D341Med (cell line): ENCODE measurements at places on chromosomes 1 and 21.

DNA sequence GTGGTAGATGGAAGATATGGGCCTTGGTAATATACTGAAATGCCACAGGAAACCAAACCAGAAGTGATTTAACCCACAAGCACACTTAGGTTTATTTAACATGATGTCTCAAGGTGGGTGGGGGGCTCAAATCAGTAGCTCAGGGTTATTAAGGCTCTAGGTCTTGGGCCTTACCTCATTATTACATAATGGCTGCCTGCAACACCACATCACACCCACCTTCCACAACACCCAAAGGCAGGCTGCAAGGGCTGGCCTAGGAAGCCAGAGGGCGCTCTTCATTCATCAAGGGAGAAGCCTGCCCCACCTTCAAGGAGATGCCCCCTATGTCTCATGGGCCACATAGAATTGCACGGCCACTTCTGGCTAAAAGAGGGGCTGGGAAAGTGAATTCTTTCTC lies 6.0 kb downstream of the TFF1 start:
- no peak for DNase-seq

DNA sequence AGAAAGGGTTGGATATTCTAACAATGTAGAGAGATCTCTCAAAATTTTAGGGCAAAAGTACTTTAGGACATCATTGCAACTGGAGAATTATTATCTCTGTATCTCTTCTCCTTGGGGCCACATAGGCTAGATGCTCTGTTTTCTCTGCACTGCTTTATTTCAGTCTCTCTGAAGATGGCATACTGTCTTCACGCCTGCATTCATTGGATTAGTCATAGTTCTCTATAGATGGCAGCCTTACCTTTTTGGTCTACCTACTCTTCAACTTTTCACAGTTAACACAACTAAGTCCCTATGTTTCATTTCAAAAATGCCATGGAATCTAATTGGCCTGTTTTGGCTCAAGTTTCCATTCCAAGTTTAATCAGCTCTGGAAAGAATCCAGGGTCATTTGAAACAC lies 1623.3 kb upstream of the B3GALT2 start:
- no peak for DNase-seq

DNA sequence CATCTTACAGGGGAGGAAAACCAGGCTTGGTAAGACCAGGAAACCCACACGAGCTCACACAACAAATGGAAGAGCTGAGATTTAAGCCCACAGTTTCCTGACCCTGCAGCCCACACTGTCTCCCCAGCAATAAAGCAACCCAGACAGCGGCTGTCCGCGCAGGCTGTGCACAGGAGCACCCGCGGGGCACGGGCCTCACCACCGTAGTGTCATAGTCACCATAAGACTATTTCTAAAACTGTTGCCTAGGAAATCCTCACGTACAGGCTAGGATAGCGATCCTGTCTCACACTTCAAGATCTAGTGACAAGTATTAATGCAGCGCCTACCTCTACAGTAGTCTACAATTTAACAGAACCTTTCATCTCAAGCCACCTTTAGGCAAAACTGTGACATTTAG lies 54.0 kb upstream of the SYT6 start:
- DNase-seq: no peak

- no peak for DNase-seq
These were observed 59.8 kb downstream of the PLEKHA6 start for GRCh38 chr1:204299814-204300365.

GRCh38 chr1:227449051-227449450 lies 114.3 kb upstream of the ZNF678 start:
- DNase-seq: no peak
